ENCODE measurements at places on chromosomes 6 and 20.

GRCh38 chr6:73062837-73063236, 162.5 kb downstream of the KHDC1L start:
- no peak for DNase-seq
- no peak overlapping the region for H3K27ac ChIP-seq
- no peaks in the 10 kb centered on the region for H3K27me3 ChIP-seq
- no peaks in the 10 kb centered on the region for H3K36me3 ChIP-seq

DNA sequence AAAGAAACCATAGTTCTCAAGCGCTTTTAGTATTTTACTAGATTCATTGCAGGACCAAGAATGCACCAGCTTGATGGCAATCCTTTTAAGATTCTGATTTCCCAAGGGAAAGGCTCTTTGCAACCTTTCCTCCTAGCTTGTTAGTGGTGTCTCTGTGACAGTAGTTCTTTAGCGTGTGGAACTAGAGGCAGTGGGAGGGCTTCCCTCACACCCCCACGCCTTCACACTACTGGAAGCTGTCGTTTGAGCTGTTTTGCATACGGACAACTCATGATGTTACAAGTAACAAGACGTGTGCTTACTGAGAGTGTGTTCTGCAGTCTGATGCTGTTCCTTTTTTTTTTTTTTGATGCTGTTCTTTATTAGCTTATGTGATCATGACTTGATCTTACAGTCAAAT, 34.1 kb downstream of the EYA4 start:
- DNase-seq = no peak
- no peaks in the 10 kb centered on the region for H3K36me3 ChIP-seq
- H3K4me1 ChIP-seq = no peaks in the 10 kb centered on the region

DNA sequence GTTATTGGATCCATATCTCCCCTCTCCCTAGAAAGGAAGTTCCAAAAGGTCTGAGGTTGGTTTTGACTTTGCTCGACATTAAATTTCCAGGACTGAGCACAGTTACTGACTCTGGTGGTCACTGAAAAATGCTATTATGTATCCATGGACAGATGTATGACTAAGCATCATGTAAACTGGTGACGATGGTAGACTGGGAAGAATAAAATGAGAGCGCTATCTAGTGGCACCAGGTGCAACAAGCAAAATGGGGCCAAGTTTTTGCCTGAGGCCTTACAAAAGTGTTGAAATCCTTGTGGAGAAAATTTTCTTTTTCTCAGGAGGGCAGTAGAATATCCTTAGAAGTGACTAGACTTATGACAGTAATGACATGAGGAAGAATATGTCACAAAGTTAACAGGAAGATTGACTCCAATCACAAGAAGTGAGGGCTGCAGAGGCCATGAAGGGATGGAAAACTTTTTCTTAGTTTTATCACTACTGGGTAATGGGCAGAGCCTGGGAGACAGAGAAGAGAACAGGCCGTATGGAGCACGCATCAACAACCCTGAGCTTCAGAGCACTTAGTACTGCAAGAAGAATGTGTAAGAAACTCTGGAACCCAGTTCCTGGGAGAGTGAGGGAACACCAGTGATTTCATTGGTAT, 88.9 kb upstream of the ELOVL5 start:
- no peak overlapping the region for H3K27ac ChIP-seq
- H3K4me1 ChIP-seq = peaks cover 10% of the 10 kb centered on the region
- peak; percentile 65 for DNase-seq
- H3K4me3 ChIP-seq = no peak overlapping the region
- peaks cover 3% of the 10 kb centered on the region for H3K27me3 ChIP-seq

DNA sequence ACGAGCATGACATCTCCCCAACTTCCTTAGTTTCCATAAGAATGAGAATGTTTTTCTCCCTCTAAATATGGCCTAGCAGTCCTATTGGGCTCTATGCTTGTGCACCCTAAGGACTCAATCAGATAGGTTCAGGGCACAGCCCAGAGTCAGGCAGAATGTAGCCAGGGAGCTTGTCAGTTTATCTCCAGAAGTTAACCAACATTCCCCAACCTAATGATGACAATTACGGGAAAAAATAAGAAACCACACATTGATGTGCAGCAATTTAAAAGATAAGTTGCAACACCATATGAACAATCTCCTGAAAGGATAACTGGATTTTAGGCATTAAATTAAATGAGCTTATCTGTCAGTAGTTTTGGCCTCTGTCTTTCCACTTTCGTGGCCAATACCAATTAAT, 71.1 kb downstream of the HDDC2 start:
- no peaks in the 10 kb centered on the region for H3K36me3 ChIP-seq
- H3K27ac ChIP-seq = no peak overlapping the region
- H3K4me1 ChIP-seq = no peaks in the 10 kb centered on the region
- no peak for DNase-seq
- H3K4me3 ChIP-seq = no peak overlapping the region

DNA sequence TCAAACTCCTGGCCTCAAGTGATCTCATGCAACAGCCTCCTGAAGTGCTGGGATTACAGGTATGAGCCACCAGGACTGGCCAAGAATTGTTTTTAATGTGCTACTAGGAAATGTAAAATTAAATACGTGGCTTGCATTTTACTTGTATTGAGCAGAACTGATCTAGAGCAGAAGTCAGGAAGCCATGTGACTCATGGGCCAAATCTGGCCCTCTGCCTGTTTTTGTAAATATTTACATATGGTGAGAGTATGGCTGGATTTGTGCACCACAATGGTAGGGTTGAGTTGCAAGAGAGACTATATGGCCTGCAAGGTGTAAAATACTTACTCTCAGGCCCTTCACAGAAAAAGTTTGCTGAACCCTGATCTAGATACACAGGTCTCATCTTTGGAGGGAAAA, 75.8 kb downstream of the LAMP5 start:
- no peaks in the 10 kb centered on the region for H3K27me3 ChIP-seq
- H3K27ac ChIP-seq = no peak overlapping the region
- H3K4me3 ChIP-seq = no peak overlapping the region
- no peaks in the 10 kb centered on the region for H3K36me3 ChIP-seq
- no peaks in the 10 kb centered on the region for H3K4me1 ChIP-seq

- H3K27ac ChIP-seq = no peak overlapping the region
- no peaks in the 10 kb centered on the region for H3K27me3 ChIP-seq
- no peaks in the 10 kb centered on the region for H3K4me1 ChIP-seq
- no peak for DNase-seq
- no peaks in the 10 kb centered on the region for H3K36me3 ChIP-seq
- no peak overlapping the region for H3K4me3 ChIP-seq
These were observed 494.2 kb upstream of the JAG1 start for GRCh38 chr20:11168026-11168425.

- H3K27me3 ChIP-seq = no peaks in the 10 kb centered on the region
- peak within 1 kb of the TSS; percentile 82 for H3K4me3 ChIP-seq
- peak within 1 kb of the TSS; percentile 89 for H3K27ac ChIP-seq
- DNase-seq = peak; percentile 86
- peaks cover 32% of the 10 kb centered on the region for H3K36me3 ChIP-seq
These were observed at the start of gene SLC17A9 for GRCh38 chr20:62952373-62952967. TSS of gene SLC17A9 (plus strand) at chr20:62952709. CDS start at chr20:62952831, 122 bp downstream.

DNA sequence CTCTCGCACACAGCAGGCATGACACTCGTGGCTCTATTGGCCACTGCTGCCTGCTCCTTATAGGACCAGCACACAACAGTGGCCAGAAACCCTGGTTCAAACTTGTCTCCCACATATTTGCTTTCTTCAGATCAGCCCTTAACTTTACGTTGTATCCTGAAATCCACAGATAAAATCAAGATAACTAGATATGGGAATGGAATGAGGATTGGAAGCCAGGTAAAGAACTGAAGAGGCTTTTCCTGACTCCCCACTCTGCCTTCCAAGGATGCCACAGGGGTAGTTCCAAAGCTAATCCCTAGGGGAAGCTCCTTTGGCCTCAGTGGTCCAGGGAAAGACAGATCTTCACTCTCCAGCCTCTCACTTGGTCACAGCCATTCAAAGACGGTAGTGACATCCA, 86.5 kb downstream of the INSM1 start:
- no peak overlapping the region for H3K27ac ChIP-seq
- no peaks in the 10 kb centered on the region for H3K27me3 ChIP-seq
- peak overlapping the region; percentile 81 for H3K4me3 ChIP-seq
- peaks cover 47% of the 10 kb centered on the region for H3K36me3 ChIP-seq

DNA sequence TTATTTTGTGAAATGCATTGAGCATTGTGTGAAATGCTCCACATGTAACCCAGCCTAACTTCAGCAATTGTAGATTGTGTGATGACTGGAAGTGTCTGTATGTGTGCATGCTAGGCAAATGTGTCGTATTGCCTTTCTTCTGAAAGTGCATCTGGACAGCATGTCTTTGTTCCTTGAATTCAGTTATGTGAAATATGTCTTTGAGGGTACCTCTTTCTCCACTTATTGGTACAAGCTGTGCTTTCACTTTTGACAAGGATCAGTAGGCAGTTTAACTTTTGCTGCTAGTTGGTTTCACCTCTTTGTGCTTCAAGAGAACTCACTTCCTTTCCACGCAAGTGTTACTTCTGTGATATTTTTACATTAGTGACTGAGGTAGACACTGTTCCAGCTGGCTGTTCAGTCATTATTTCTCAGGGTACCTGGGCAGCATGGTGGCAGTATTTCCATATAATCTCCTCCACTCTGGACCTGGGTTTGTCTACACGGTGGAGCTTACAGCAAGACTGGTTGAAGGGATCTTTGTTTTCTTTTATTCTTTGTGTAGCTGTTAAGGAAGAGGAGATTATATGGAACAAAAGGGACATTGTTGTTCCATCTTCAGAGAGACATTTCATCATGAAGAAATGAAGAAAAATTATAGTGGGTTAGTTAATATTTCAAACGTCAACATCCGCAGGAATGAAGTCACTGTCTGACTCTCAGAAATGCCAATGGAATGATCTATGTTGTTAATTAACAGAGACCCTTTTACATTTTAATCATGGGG, 175.4 kb downstream of the UTRN start:
- peak; percentile 72 for DNase-seq
- peaks cover 53% of the 10 kb centered on the region for H3K36me3 ChIP-seq
- no peaks in the 10 kb centered on the region for H3K27me3 ChIP-seq
- H3K4me1 ChIP-seq = peaks cover 9% of the 10 kb centered on the region
- peak overlapping the region; percentile 48 for H3K4me3 ChIP-seq

GRCh38 chr6:89269981-89270380, 45.1 kb downstream of the GABRR2 start:
- H3K4me1 ChIP-seq = peaks cover 3% of the 10 kb centered on the region
- H3K36me3 ChIP-seq = no peaks in the 10 kb centered on the region
- no peak for DNase-seq
- H3K27me3 ChIP-seq = peaks cover 2% of the 10 kb centered on the region

GRCh38 chr6:82057846-82058554, 189.5 kb downstream of the IBTK start:
- H3K4me3 ChIP-seq = no peak overlapping the region
- DNase-seq = no peak
- H3K4me1 ChIP-seq = no peaks in the 10 kb centered on the region
- no peaks in the 10 kb centered on the region for H3K36me3 ChIP-seq
- H3K27me3 ChIP-seq = peaks cover 2% of the 10 kb centered on the region

DNA sequence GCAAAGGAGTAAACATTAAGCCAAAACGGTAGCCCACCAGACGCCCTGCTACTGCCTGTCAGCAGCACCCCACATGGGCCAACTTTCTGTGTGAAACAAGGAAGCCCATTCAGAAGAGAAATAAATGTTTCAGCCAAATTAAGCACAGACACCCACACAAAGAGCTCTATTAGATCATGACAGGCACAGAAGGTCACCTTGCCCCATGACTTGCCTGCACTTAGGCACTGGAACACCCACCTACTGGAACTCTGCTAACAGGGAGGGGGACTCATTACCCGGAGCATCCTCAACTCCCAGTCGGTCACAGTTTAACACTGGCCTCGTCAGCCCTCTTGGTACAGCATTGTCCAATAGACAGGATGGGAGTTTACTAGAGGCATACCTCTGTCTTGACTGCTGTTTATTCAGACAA, 31.8 kb downstream of the GFOD1 start:
- no peak for DNase-seq
- H3K4me1 ChIP-seq = peaks cover 45% of the 10 kb centered on the region
- H3K4me3 ChIP-seq = peak overlapping the region; percentile 39

GRCh38 chr6:138909511-138909910, 78.5 kb downstream of the REPS1 start:
- no peak overlapping the region for H3K4me3 ChIP-seq
- no peak for DNase-seq
- no peaks in the 10 kb centered on the region for H3K27me3 ChIP-seq
- peaks cover 52% of the 10 kb centered on the region for H3K36me3 ChIP-seq
- no peak overlapping the region for H3K27ac ChIP-seq

DNA sequence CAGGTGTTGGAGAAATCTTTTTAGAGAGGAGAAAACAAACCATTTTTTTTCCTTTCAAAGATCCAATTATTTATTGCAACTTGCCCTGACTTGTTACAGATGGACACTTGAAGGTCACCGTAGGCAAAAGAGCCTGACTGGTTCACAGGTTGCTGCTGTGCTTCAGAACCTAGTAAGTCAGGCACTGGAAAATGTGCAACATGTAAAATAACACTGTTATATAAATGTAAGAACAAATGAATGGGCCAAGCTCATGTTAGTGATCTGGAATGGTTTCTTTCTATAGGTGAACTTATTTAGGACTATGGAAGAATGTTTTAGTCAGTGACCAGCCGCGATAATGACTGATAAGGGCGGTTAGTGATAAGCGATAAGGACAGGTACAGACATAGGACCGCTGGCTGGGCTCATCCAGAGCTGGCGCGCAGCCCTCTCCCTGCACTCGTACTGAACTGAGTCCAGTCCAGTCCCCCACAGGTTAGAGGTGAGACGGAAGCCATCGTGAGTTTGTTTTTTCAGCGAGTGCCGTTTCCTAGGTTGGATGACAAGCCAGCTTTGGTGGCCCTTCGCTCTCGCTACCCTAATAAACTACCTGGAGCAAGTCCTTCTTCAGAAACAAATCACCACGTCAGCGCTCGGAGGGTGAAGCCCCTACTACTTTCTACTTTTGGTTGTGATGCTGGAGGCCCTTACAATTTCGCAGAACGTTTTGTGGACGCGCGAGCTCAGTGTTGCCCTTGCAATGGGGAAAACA, 94.4 kb upstream of the PRDM1 start:
- H3K27me3 ChIP-seq = peaks cover 37% of the 10 kb centered on the region
- H3K4me1 ChIP-seq = peaks cover 52% of the 10 kb centered on the region
- no peaks in the 10 kb centered on the region for H3K36me3 ChIP-seq
- peak overlapping the region; percentile 93 for H3K4me3 ChIP-seq
- DNase-seq = no peak
- H3K27ac ChIP-seq = peak overlapping the region; percentile 91

DNA sequence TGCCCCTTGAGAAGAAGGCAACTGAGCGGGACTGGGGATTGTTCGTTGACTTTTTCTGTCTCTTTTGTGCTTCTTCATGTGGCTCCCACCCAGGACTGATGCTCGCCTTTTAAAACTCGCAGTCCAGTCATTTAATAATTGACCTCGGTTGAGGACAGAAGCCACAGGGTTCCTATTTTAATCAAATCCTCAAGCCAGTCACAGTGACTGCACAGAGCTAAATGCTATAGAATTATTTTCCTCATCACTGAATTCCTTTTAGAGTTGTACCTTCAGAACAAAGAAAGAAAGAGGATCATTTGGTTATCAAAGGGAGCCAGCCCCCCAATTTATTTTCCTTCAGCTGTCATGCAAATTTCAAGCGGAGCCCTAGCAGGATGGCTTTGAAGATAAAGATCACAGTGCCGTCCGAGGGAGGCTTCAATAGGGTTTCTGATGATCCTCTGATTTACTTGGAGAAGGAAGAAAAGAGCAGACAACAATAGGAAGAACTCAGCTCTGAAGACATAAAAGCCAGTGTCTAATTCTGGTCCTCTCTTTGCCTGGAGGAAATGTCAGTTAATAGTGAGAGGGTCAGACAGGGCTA, 186.6 kb downstream of the DOK5 start:
- no peak overlapping the region for H3K4me3 ChIP-seq
- H3K27me3 ChIP-seq = peaks cover 9% of the 10 kb centered on the region
- H3K36me3 ChIP-seq = no peaks in the 10 kb centered on the region
- no peak overlapping the region for H3K27ac ChIP-seq

GRCh38 chr6:4055420-4056041, 23.4 kb downstream of the FAM217A start:
- no peak overlapping the region for H3K4me3 ChIP-seq
- DNase-seq = peak; percentile 71
- peaks cover 55% of the 10 kb centered on the region for H3K36me3 ChIP-seq
